ENCODE measurements at places on chromosomes 3 and 15. TPM values are rescaled to one million over a fixed set of nuclear protein-coding genes. Genes with fewer than 3 reads are reported as not detected.

The DNASE1L3 gene
- 2.2 TPM for total RNA-seq

The TMCO5A gene
- total RNA-seq, result not detected

DNA sequence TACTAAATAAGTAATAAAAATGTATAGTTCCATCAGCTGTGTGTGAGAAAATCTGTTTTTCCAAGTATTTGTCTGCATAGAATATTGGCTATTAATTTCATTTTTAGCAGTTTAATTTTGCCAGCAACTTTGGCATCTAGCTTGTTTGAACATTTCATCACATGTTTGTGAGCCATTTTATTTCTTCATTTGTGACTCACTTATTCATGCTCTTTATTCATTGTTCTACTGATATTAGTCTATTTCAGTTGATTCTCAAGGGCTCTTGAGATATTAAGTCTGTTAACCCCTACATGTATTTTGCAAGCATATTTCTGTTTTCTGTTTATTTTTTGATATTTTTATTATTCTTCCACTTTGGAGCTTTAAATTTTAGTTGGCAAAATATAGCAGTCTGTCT is 74.0 kb upstream of the PHLDB2 start:
- DNase-seq, result no peak

DNA sequence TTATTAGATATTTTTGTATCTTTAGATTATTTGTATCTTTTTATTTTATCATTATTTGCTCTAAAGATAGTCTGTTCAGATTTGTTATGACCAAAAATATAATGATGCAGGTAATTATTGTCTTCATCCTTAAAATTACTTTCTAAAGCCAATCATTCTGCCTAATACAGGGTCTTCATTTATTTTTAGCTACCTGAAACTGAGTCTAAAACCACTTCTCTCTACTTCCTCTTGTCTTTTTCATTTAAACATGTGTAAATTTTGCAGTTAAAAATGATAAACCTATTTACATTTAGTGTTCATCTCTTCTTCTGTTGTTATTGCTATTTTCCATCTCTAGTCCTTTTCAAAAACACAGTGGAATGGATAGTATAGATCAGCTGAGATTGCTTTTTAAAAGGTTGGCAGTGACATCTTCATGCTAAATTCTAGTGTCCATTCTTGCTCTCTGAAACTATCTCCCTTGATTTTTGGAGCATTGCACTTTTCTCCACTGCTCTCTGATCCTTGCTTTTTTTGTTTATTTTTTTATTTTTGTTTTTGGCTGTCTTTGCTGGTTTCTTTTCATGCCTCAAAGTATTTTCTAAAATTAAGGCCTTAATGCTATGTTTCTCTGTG is 91.8 kb downstream of the UBE2E2 start:
- no peak for DNase-seq
